ENCODE measurements at places on chromosomes 7 and 10.

- no peak for DNase-seq
These were observed 715.3 kb downstream of the DNAJB9 start for GRCh38 chr7:109284943-109285342.

DNA sequence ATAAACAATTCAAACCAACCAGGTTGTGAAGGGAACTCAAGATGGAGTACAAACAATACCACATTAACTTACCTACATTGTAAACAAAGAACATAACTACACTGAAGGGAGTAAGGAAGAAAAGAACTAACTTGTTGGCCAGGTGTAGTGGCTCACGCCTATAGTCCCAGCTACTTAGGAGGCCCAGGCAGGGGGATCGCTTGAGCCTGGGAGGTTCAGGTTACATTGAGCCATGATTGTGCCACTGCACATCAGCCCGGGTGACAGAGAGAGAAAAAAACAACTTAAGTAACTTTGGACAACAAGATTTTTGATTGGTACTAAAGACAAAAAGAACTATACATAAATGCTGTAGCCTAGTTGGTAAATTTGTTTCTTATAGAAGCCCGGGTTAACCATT lies 68.8 kb downstream of the TRIL start:
- no peak for DNase-seq

DNA sequence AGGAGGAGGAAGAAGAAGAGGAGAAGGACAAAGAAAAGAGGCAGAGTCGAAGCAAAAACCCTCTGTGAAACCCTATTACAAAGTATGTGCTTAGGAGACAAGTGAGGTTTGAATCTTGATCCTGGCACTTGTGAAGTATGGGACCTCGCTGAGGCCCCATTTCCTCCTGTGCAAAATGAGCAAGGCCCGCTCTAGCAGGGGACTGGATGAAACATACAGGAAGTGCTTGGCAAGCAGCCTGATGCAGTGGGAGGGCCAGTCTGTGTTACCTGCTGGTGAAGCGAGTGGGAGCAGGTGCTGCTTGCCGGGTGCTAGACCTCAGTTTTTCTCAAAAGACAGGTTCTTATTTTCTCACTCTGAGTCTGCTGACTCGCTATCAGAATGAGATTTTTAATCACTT lies 150.4 kb downstream of the JCAD start:
- DNase-seq: no peak

DNA sequence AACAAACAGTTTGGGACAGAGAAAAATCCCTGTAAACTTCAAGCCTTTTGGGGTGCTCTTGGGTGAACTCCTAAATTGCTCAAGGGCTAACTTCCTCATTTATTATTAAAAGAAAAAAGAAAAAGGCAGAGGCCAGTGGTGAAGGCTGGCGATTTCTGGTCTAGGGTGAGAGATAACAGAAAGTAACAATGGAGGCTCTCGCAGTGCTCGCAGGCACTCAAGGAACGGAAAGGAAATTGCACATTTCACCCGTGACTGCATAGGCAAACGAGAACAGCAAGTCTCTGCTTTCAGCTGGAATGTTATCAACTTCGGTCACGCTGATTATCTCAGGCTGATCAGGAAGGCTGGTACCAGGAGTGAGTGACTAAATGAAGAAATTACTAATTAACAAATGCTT lies 70.7 kb downstream of the PRKAG2 start:
- DNase-seq: no peak

GRCh38 chr7:107122486-107122911 lies 46.3 kb upstream of the HBP1 start:
- DNase-seq: no peak

DNA sequence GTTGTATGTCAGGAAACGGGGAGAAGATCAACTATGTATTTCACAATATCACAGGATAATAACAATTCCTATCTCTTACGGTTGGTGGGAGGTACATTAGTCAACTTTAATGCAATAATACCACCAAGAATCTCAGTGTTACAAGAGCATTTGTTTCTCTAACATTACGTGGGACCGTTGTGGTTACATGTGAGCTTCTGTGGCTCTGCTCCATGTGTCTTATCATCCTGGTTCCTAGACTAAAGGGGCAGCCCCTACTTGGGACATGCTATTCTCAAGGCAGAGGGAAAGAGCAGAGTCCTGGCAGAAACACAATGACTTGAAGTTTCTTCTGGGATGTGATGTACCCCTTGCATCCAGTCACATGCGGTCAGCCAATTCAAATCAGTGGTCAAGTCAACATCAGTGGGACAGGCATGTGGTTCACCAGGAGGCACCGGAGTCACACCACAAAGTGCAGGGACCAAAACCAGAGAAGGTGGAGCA lies 2.5 kb upstream of the ZNF22 start:
- no peak for DNase-seq

- DNase-seq: no peak
These were observed 960.7 kb upstream of the CELF2 start for GRCh38 chr10:10056961-10057360.

Measured in stimulated activated CD4-positive, alpha-beta T cell treated with anti-CD3 and anti-CD28 coated beads, Interleukin-1b, Interleukin-23, amount 100 ng/mL, for 1 hour (primary cell).